ENCODE measurements at places on chromosomes 7 and 10.

DNA sequence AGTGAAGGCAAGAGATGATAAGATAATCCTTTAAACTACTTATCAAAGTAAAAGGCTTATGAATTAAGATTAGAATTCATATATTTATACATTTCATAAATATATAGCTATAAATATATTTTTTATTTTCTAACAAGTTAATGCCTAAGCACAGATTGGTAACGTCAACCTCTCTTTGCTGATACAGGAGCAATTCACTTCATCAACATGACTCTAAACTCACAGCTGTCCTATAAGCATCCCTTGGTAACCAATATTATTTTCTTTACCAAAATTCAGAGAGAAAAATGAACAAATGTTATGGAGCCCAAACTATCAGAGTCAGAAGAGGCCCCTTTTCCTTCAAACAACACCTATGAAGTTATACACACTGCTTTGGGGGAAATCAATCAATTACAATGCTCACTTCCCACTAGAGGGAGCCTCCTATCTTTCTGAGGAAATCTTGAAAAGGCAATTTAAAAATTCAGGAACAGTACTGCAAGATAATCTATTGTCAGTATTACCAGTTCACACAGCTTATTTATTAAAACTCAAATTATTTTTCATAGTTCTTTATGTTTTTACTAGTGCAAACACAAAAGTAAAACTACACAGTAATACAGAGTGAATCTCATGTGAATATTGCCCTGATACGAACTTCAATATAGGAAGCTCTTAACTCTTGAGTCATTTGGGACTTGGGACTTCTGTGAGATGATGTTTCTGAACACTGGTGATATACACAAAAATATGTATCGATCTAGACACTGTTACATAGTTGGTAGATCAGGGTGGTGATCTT is 51.0 kb upstream of the NOBOX start:
- DNase-seq = no peak

DNA sequence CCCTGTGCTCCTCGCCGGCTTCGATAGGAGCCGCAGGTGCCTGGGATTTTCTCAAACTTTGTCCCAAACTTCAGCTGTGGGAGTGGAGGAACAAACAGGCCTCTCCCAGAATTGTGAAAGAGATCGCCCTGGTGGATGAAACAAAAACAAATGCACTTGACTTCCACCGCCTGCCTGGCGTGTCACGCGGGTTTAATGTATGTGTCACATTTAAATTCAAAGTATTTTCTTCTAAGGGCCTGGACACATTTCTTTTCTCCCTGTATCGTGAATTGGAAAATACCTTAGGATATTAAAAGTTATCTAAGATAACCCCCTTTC is 694 bp upstream of the WASL start:
- DNase-seq = no peak

GRCh38 chr7:22357311-22358175 is 589 bp upstream of the RAPGEF5 start:
- no peak for DNase-seq

DNA sequence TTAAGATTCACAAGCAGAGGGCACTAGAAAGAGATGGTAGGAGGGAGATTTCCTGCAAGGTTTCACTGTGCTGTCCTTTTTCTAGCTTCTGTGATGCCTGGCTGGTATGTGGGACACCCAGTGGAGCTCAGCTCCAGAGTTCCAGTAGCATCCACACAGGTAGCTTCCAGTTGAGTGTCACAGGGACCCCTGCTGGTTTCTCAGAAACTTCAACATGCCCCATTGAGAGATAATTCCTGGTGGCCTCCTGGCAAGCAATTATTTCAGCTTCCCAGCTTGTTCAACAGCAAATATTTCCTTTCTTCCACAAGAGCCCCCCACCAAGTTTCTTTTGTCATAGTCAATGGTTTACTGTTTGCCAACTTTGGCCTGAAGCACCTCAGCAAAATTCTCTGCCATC is 858.7 kb downstream of the REEP3 start:
- no peak for DNase-seq

DNA sequence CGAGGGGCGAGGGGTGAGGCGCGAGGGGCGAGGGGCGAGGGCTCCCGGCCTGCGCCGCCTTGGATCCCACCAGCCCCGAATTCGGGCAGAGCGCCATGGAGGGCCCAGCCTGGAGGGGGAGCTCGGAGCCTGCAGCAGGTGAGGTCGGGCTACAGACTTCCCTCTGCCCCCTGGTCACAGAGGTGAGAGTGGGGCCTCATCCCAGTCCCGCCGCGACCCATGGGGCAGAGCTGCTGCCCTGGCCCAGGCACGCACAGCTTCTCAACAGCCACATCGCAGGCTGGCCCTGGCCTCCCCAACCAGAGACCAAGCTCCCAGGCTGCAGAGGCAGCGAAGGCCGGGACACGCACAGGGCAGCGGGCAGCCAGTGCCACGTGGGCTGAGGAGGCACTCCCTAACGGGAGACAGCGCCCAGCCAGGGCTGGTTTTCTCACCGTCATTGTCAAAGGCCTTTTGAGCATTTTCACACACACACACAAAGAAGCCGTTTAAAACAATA is 191.8 kb downstream of the PTPRN2 start:
- DNase-seq = no peak

DNA sequence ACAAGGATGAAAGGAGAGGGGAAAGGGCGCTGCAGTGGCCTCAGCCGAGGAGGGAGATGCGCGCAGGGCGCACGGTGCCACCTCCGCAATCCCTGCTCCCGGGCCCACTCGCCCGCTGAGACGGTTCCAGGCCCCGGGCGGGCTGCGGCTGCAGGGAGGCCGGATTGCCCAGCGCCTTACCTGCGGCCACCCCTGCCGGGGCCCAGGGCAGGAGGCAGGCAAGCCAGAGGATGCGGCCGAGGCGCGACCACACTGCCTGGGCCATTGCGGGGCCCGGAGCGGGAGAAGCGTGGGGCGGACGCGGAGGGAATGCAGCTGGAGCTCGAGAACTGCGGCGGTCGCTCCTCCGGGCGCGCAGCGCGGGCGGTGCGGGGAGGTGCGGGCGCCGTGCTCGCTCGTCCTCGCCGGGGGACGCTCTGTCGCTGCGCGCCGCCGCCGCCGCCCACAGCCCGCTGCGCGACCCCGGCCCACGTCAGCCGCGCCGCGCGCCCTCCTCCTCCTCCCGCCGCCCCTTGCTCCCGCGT is at the start of gene TMEM130:
Gene TMEM130, minus strand, starts transcription at position 418 of the 524 bp plus-strand sequence. Its CDS starts 153 bp downstream, at position 265.
- DNase-seq = no peak

DNA sequence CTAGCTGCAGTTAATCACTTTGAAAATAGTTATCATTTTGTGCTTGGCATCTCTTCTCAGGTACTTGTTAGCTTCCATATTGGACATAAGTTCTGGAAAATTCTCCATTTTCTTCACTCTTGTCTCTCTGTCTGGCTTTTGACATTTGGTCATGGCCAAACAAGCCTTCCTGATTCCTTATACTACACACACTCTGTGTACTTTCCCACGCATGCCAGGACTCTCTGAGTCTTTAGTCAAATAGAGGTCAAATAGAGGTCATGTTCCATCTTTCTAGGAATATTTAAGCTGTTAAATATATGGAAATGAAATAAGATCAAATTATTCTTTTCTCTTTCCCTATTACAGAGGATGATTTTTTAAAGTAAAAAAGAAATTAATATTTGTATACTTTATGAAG is 235.5 kb upstream of the PLXDC2 start:
- no peak for DNase-seq

- DNase-seq = no peak
Measured at GRCh38 chr10:130933008-130933390, 378.5 kb downstream of the TCERG1L start.

GRCh38 chr7:75599244-75599781 is 107.2 kb downstream of the SPDYE5 start:
- DNase-seq = no peak

- DNase-seq = no peak
Measured at GRCh38 chr7:157876469-157877285, 539.9 kb downstream of the DNAJB6 start.

DNA sequence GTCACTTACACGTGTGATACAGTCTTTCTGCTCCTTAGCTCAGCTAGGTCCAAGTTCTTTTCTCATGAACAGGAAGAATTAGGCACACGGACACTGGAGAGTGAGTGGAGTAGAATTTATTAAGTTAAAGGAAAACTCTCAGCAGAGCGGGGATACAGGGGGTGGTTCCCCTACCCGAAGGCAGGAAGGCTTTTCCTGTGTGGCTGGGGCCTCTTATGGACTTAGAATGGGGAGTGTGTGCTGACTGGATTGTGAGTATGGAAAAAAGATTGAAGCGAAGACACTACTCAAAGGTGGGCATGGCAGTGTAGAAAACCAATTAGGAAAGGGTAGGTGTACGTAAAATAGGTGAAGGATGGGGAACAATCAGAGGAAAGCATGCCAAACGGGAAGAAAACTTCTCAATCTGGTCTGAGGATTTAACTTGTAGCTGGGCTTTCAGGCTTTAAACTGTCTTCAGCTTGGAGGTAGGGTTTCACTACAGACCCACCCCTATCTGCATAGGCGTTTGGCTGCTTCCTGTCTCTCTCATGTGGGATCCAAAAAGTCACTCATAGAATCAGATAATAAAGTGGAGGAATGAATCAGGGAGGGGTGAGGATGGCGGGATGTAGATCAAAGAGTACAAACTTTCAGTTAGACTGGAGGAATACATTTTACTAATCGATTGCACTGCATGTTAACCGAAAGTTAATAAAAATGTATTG is 104.2 kb downstream of the ANKRD7 start:
- DNase-seq = no peak

DNA sequence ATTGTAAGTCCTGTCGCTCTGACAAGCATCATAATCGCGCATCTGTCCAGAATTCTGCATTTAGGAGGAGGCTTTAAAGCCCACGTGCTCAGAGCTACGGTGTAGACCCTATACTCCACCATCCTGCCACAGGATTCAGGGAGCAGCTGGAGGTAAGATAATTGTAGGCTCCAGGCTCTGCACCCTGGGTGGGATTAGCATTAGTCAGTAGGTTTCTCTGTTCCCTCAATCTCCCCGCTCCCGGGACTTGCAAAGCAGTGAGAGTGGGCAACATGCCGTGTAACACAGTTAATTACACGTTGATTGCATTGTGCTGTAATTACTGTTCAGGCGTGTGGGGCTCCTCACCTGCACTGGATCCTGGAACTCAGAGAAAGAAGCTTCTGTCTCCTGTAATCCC is 89.3 kb upstream of the CUX1 start:
- no peak for DNase-seq

- DNase-seq = peak; percentile 51
Measured at GRCh38 chr7:101538596-101539459, 90.3 kb downstream of the MYL10 start.

DNA sequence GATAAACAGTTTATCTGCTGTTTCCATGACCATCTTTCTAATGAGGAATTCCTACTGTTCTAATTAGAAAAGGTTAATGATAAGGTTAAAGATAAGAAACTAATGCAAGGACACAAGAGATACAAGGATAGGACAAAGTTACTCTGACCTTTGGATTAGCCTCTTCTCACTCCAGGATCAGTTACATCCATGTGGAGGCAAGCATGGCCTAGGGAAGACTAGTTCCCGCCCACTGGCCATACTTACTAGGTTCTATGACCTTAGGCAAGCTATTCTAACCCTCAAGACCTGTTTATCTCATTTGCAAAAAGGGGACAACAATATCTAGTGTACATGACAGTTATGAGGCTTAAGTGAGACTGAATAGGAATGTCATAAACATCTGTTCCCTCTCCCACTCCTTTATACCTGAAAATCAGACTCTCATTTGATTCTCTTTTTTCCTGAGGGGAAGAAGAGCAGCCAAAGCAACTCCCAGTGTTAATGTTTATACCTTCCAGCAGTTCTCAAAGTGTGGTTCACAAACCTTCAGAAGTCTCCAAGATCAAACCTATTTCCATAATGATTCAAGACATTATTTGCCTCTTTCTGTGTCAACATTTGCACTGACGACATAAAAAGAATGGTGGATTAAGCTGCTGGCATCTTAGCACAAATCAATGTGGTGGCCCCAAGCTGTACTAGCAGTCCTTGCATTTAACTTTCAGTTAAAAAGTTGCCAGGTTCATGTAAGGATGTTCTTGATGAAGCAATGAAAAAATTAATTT is 72.0 kb downstream of the SRPK2 start:
- DNase-seq = no peak

GRCh38 chr10:112797855-112798254 is 152.2 kb upstream of the TCF7L2 start:
- no peak for DNase-seq

DNA sequence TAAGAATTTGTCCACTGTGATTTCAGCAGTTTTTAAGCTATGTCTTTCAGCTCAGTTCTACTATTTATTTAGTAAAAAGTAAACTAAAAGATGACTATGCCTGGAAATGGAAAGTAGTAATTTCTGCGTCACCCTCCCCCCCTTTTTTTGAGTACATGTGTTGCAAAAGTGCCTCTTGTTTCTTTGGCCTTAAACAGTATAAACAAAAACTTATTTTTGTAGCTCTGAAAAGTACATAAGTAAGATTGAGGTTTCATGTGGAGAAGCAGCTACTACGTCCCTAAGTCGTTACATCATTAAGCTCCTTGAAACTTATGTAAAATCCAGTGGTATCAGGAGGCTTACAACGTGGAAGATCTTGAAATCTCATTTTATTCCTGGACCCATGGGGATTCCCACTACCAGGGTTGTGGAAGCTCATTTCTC is 46.3 kb upstream of the HBP1 start:
- DNase-seq = no peak

DNA sequence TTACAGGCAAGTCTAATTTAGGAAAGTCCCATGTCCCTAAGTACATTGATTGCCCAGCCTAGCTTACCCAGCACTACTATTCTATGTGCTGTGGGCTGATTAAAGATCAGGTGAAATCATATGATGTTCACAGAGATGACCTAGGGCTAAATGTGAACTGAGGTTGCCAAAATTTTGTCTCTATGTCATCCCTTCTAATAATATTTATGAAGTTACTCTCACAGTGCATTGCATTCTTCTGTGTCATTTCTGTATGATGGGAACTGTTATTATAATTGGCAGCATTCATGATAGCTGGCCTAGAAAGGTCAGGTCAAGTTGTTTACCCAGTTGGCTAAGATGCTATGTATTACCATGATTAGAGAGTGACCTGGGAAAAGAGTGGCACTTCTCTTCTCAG is 2.8 kb upstream of the PDK4 start:
- DNase-seq = no peak

GRCh38 chr7:153381275-153382040 is 621.9 kb downstream of the ACTR3B start:
- DNase-seq = no peak
